GM13976 (cell line): ENCODE measurements at places on chromosomes 2 and 18.
A peak's percentile ranks its signal among the peaks of the same experiment; 100 is the strongest.

GRCh38 chr18:63905361-63905760, 2.4 kb upstream of the SERPINB10 start:
- no peak for DNase-seq

DNA sequence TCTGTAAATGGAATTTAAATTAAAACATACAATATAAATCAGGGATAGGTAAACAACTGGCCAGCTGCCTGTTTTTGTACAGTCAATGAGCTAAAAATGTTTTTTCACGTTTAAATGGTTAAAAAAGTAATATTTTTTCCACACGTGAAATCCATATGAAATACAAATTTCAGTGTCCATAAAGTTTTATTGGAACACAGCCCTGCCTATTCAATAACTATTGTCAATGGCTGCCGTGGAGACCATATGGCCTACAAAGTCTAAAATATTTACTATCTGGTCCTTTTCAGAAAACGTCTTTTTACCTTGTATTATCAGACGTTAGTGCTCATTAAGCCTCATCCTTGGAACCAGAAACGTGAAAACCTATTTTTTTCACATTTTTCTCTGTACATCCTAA, 1.3 kb downstream of the TMEM17 start:
- no peak for DNase-seq

- DNase-seq = no peak
These were observed 76.1 kb upstream of the KCTD1 start for GRCh38 chr18:26624443-26624842.

- no peak for DNase-seq
These were observed 350.2 kb downstream of the RIT2 start for GRCh38 chr18:42765302-42765701.

DNA sequence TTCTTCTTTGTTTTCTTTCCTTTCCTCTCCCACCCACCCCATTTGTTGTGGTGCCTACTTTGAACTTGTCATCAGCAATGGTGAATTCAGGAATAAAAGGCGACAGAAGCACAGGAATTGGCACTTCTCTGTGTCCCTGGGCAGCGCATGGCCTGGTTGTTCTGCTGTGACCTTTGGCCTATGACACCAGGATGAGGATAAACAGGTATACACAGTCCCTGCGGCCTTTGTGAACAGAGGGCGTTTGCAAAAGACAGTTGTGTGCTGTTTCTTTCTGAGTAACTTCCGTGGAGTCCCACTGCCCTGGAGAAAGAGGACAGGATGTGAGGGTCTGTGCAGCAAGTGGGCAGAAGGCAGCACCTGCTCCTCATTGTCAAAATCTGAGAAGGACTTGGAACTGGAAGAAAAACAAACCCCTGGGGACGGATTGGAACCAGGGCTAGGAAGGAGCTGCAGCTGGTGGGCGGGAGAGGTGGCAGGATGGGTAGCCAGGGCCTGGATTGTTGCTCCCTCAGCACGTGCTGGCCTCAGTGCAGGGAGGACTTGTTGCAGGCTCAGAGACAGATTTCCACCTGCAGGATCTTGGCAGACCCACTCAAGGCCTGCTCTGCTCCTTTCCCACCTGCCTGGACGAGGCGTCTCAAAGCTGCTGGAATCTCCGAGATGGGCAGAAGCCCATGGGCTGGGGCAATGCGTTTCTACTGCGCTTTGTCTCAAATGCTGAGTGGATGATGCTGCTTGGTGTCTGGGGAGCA, 159.5 kb downstream of the ACKR3 start:
- no peak for DNase-seq

- DNase-seq = no peak
These were observed 1.4 kb downstream of the FAM171B start for GRCh38 chr2:186695081-186695756.

DNA sequence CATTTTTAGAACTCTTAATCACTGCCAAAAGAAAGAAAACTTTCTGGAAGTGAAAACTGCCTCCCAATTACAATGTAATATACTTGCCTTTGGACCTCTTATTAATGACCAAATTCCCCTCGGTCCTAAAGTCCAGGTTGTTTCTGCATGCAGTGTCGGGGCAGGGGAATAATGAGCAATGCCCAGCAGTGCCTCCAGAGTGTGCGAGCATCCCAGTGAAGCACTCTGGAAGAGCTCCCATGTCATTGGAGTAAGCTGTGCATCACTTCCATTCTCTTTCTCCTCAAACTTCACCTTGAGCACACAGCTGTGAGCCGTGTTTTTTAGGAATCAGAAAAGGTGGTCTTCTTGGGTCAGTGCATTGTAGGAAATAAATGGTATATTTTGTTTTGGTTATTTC, 107.1 kb downstream of the SH3RF3 start:
- no peak for DNase-seq

- DNase-seq = no peak
These were observed 50.3 kb upstream of the CDH20 start for GRCh38 chr18:61282926-61283325.

DNA sequence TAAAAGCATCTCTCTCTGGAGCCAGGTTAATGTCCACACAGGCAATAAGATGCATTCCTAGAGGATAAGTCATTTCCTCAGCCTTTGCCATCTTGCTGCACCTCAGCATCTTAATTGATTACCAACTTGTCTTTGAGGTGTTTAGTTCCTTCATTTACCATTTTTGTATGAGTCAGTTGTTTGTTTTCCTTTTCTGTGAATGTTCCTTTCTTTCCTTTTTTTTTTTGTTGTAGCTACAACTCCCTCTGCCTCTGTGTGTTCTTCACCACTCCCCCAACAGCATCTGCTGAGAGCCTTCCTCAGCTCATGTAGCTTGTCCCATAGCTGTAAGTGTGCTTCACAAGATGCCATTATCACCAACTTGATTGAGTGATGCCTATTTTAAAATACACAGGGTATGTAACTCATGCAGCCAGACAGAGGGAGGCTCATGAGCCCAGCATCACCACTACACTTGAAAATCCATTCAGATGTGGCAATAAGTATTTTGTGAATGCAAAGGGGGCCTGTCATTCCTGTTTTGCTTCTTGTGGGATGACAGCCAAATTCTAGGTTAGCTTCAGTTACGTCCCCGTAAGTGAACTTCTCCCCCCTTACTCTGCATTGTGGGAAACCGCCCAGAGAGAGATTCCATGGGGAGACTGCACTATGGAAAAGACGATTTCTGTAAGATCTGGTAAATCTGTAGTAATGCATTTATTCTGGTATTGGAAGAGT, 315.9 kb upstream of the ZEB2 start:
- no peak for DNase-seq

GRCh38 chr18:79877163-79878091, 74.0 kb downstream of the SLC66A2 start:
- no peak for DNase-seq

DNA sequence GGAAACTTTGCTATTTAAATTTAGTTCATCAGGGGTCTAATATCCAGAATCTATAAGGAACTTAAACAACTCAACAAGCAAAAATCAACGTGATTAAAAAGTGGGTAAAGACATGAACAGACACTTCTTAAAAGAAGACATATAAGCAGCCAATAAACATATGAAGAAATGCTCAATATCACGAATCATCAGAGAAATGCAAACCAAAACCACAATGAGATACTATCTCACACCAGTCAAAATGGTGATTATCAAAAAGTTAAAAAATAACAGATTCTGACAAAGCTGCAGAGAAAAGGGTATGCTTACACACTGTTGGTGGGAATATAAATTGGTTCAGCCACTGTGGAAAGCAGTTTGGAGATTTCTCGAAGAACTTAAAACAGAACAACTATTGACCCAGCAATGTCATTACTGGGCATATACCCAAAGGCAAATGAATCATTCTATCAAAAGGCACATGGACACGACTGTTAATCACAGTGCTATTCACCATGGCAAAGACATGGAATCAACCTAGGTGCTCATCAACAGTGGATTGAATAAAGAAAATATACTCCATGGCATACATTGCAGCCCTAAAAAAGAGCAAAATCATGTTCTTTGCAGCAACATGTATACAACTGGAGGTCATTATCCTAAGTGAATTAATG, 189.9 kb downstream of the SLC4A10 start:
- DNase-seq = no peak

- no peak for DNase-seq
These were observed 20.9 kb downstream of the DYSF start for GRCh38 chr2:71474116-71474743.

GRCh38 chr2:113061896-113062770, 3.1 kb downstream of the IL36RN start:
- DNase-seq = no peak

- DNase-seq = no peak
These were observed 254.8 kb downstream of the GPD2 start for GRCh38 chr2:156691014-156691413.

DNA sequence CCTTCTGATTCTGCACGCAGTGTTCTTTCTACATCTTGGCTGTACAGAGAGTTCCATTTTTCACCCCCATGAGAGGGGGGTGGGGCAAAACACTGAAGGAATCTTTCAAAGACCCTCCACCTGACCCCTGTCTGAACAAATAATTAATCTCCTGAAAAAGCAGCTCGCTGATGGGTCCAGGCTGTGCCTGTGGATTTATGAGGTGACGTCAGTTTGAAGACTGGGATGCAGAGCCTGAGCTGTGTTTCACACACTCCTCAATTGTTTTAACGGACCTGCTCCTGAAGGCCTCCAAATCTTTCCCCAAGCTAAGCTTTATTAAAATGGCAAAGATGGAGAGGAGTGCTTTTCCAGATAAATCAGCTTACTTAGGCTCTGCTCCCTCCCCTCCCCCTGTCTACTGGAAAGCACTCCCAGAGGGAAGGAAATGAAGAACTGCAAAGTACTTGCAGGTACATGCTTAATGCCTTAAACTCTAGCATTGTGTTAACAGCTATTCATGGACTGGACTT, 390.2 kb upstream of the TNP1 start:
- DNase-seq = no peak

DNA sequence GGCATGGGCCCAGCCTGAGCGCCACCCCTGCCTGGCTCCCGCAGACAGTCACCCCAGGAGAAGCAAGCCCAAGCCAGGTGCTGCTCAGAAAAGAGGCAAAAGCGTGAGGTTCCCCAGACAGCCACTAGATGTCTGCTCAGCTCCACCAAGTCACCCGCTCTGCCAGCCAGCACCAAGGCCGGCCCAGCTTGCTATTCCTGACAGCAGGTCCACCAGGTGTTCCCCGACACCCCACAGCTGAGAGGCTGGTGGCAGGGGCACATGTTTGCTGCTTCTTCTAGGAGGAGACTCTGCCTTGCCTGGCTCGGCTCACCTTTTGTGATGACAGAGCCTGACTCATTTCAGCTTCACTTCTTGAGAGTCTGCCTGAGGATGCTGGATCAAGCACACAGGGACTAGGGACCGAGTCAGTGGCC, 206.7 kb downstream of the MGAT5 start:
- DNase-seq = peak; percentile 83

- DNase-seq = no peak
These were observed 8.6 kb upstream of the TMEM163 start for GRCh38 chr2:134727385-134727784.

- DNase-seq = no peak
These were observed 191.1 kb downstream of the SETBP1 start for GRCh38 chr18:44871771-44872170.

DNA sequence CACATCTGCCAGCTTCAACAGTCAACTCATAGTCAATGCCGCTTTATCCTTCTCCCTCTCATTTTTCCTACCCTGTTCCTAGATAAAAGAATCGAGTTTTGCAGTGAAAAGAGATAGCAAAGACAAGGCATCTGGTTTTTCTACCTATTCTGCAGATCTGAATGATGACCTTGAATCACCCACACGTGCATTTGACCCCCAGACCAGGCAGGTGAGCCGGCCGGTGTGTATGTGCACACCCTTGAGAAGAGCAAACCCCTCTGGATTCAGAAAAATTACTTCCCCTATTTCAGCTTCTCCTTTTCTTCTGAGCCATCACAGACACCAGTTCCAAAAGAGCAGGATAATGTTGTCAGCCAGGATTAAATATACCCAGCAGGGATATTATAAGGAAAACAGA, 115.6 kb upstream of the ST6GAL2 start:
- no peak for DNase-seq

DNA sequence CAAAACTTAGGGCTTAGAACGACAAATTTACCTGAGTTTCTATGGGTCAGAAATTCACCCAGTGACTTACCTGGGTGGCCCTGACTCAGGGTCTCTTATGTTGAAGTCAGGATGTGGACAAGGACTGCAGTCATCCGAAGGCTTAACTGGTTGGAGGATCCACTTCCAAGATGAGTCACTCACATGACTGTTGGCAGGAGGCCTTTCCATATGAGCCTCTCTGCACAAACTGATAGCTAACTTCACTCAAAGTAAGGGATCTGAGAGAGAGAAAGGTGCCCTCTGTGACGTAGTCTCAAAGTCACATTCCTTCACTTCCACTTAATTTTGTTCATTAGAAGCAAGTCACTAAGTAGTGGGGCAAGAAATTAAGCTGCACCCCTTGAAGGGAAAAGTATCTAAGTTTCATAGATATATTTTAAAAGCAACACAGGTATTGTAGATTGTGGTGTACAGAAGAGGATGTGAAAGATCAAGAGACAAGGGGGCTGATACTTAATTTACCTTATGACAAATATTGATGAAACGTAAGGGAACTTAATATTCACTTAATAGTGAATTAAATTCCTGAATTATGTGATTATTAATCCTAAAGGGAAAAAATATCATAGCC, 48.4 kb downstream of the TANK start:
- DNase-seq = no peak

GRCh38 chr2:174327021-174327840, 7.5 kb upstream of the SP9 start:
- peak; percentile 53 for DNase-seq

DNA sequence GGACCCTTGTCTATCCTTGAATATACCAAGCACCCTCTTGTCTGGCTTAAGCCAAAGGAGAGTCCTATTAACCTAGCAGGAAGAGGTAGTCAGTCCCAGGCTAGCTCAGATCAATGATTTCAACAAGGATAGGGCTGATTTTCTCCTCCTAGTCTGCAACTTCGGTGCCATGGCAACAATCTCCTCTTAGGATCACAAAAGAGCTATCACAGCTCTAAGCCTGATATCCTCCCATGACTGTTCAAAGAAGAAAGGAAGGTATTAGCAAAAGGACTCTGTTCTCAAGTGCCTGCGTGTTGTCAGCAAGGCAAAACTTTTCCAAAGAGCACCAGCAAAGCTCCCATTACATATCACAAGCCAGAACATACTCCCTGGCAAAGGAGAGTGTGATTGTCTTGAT, 58.7 kb upstream of the DDX18 start:
- DNase-seq = no peak

DNA sequence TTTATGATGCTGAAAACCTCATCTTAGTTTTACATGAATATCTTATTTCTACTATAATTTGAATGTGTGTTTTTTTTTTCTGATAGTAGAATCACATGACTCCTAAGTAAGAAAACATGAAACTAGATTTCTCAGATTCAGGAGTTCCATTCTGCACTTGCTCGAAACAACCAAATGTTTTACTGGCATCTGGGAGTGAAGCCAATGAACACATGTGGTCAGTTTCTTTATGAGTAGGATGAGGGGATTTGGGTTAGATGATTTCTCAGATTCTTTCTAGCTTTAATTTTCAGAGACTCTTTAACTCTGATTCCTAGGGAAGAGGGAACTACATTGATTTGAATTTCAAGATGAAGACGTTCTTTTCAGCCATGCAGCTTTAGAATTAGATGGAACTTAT, 225.0 kb upstream of the NT5C1B start:
- no peak for DNase-seq

GRCh38 chr2:105280281-105280680, 38.7 kb downstream of the GPR45 start:
- DNase-seq = no peak
